ENCODE measurements at places on chromosomes 2 and 18.
A peak's percentile ranks its signal among the peaks of the same experiment; 100 is the strongest.

DNA sequence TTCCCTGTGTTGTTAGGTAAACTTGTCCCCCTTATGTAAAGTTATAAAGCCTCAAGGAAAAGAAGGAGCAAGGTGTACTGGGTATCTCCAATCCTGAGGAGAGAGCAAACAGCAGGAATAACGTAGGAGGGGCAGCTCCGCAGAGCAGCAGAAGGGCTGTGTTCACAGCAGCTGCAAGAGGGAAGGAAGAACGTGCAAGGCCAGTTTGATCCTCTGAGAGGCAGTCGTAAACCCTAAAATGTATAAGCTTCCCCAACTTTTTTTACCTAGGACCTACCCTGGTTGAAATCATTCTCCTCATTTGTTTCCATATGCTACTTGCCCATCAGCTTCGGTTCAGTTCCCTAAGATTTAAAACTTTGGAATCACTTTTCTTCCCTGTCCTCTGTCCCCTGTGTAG lies 51.9 kb upstream of the MAP3K20 start:
- no peak for DNase-seq

DNA sequence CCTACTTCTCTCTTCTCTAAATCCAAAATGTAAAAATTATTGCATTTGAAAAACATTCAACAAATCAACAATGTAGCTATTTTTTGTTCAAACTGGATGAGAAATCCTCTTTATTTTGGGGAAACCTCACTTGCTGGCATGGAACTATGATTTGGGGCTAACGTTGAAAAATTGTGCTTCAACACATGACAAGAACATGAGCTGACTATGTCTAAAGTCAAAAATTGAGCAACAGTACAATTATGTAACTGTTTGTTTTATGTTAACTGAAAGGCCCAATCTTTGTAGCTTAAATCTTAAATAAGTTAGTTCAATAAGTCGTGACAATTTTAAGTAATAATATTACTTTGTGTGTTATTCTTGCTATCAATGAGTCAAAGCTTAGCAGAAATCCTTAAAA lies 67.3 kb downstream of the TMEFF2 start:
- DNase-seq, result no peak

GRCh38 chr2:60627412-60627811 lies 74.0 kb upstream of the BCL11A start:
- DNase-seq, result no peak

DNA sequence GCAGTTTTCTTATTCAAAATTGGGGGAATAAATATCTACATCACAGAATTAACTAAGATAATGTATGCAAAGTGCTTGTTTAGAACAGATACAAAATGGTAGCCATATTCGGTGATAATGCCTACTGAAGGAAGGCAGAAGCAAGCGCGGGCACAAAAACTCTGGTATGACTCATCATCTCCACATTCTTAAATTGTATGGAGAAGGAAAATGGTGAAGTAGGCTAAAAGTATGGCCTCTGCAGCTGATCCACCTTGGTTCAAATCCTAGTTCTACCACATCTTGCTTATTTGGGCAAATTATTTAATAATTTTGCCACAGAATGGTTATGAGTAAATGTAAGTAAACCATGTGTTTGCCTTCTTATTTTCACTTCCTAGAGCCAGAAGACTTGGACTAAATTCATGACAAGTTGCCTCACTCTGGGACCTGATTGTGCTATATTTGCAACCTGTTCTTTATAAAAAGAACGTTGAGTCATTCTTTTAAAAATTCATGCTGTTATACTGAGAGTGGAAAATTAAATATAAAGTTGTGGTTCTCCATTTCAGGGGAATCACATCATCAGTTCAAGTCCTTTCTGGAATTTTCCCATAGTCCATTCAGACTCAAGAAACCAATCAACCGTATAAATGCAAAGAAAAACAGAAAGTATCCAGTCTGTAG lies 9.0 kb upstream of the CDK15 start:
- no peak for DNase-seq

- no peak for DNase-seq
These were observed 170.2 kb downstream of the ZEB2 start for GRCh38 chr2:144349674-144350073.

- no peak for DNase-seq
These were observed 21.5 kb upstream of the CYP1B1 start for GRCh38 chr2:38097258-38097987.

DNA sequence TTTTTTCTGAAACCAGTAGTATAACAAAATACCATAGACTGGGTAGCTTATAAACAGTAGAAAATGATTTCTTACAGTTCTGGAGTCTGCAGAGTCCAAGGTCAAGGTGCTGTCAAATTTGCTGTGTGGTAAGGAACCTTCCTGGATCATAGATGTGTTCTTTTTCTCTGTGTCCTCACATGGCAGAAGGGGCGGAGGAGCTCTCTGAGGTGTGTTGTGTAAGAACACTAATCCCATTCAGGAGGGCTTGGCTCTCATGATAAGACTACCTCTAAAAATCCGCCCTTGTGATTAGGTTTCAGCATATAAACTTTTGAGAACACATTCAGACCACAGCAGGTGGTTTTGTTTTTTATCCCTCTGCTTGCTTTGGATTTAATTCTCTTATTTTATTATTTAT lies 25.7 kb downstream of the ANKRD62 start:
- no peak for DNase-seq

DNA sequence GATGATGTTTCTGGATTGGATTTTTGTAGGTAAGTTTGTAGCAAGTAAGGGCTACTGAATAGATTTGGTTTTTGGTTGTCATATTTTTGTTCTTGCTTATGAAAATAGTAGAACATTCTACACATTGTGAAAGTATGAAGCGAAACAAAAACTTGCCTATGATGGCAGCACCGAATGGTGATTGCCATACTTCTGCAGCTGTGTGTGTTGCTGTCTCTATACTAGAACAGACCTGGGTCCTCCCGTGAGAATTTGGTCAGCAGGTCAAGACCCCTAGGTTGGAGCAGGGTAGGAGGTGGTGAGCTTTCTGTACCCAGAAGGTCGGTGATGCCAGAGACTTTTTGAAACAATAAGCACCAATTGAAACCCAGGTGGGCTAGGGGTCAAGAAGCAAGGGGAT lies 322.6 kb downstream of the PRKCE start:
- DNase-seq, result no peak

DNA sequence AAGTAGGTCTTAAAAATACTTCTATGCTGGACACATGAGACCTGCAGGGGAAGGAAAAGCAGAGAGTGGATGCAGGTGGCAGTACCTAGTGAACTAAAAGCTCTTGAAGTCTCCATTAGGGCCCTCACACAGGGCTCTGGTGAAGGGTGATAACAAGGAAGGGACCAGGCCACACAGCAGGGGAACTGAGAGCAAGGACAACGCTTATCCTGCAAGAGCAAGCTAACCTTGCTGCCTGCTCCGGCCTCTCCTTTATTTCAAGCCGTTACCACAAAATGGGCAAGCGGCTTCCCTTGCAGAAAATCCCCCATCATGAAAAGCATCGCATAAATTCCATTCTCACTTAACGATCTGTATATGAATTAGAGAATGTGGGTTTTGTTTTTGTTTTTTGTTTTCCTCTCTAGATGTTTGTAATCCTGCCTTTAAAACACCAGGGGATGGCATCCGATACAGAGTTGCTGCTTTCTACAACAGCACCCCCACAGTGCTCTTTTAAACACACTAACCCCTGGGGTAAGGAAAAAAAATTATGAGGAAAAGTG lies 64.5 kb downstream of the CACNB4 start:
- no peak for DNase-seq

GRCh38 chr2:11377928-11378545 lies 33.6 kb upstream of the ROCK2 start:
- DNase-seq, result no peak

DNA sequence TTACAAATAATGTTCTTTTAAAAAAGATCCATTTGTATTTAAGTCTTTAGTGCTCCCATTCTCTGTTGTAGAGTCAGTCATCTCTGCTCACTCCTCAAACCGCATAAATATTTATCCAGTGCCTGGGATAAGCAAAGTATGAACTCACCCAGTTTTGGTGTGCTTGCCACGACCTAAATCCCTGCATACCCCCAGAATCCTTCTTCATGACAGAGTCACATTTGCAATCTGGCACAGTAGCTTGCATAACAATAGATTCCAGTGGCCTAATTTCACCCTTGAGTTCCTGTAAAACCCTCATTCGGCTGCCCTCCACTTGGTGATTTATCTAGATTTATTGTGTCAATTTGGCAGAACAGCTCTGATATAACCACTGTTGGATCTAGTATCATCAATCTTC lies 92.9 kb downstream of the DTNA start:
- DNase-seq, result no peak

- DNase-seq, result no peak
These were observed 399.3 kb downstream of the LRATD1 start for GRCh38 chr2:15031745-15032240.

DNA sequence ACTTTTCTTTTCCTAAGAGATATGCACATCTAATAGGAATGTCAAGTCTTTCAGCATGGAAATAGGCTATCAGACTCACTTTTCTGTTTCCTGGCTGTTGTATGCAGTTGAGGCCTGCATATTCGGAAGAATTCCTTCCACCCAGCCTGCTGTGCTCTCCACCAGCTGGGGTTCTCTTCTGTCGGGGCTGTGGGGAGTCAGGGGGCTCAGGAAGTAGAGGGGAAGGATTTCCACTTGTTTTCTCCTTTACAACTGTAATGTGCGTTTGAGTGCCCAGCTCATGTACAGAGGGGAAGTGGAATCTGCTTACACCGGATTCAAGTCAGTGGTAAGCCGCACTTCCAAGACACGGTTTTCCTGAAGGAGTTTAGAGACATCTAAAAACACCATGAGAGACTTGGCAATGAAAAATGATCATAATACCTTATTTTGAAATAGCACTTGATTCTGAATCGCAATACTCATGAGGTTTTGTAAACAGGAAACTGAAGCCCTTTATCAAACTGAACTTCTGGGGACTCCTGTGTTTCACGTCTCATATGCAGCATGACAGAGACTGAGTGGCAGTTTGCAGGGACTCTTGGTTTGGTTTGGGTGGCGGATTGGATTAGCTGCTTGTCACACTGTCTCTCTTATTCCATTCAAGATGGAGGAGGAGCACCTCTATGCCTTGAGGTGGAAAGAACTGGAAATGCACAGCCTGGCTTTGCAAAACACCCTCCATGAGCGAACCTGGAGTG lies 90.4 kb downstream of the MTCL1 start:
- no peak for DNase-seq

DNA sequence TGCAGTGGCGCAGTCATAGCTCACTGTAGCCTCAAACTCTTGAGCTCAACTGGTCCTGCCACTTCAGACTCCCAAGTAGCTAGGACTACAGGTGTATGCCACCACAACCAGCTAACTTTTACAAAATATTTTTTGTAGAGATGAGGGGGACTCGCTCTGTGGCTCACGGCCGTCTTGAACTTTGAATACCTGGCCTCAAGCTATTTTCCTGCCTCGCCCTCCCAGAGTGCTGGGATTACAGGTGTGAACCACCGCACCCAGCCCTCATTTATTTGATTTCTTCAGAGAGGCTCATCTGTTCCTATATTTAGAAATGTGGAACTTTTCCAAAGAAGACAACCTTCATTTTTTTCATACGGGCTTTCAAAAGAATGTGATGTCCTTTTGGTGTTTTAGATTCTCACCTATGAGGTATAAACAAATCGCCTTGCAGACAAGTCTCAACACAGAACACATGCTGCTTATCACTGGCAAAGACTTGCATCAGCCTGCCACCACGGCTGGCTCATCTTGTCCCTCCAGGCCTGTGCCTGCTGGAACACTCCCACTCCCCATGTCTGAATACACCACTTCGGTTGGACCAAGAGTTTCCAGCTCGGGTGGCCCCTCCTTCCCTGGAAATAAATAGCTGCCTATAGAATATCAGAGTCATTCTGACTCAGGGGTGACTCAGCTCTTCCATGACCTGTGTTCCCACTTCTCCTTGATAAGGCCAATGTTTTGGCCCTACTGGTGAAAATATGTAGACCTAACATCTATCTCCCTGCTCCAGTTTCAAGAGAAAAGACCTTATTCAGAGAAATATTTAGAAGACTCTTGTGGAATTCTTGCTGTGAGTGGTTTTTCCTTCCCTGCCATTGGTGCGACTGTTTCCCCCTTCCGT lies 202.6 kb downstream of the TGIF1 start:
- DNase-seq, result peak; percentile 77

GRCh38 chr2:237092920-237093781 lies 7.5 kb downstream of the COPS8 start:
- no peak for DNase-seq

- DNase-seq, result no peak
These were observed 377.4 kb upstream of the DSEL start for GRCh38 chr18:67893916-67894315.

- DNase-seq, result no peak
These were observed 51.9 kb downstream of the LRPPRC start for GRCh38 chr2:43943809-43944452.

DNA sequence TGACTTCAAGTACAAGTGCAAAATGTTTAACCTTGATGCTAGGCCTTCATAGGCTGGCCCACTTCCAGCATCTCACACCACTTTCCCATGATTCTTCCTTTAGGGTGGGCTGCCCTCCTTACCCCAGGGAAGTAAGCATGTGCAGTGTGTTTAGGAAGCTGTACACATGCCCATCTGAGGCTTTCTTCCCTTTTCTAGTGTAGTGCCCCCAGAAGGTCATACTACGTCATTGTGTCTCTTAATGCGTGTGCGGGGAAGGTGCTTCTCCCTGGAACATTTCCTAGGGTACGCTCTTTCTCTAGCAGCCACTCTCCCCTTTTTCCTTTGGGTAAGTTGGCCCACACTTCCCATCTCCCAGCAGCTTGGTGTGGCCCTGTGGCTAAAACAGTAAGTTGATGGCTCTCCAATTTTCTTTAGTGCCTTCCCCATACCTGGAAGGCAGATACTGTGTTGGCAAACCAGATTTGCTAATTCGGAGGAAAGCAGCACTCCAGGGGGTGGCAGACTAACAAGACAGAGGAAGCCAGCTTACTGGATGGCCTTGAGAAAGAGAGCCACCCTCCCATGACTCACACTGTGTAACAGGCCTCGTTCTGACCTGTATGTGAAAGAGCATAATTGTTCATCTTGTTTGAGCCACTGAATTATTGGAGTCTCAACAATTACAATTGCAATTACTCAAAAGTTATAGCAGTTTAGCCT lies 1.1 kb upstream of the SULT6B1 start:
- no peak for DNase-seq

- DNase-seq, result no peak
These were observed 118.9 kb upstream of the FOSL2 start for GRCh38 chr2:28273751-28274150.

- DNase-seq, result no peak
These were observed 750 bp downstream of the NPAS2 start for GRCh38 chr2:100820523-100821254.

- no peak for DNase-seq
These were observed 192.8 kb downstream of the AGPS start for GRCh38 chr2:177585234-177585863.

DNA sequence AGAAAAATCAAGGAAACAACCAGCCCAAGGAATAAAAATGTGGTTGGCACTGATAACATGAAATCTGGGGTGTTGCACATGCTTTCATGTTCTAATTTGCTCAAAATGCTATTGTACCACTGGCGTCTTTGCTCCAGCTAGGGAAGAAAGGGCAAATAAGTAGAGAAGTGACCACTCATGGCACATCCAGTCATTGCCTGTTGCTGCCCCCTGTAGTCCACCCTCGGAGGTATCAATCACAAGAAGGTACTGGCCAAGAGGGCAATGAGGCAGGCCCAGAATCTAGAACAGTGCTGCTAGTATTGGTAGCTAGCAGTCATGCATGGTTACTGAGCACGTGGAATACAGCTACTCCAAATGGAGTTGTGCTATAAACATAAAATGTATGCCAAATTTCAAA lies 213.4 kb downstream of the CDCA7 start:
- no peak for DNase-seq

All from stimulated activated CD4-positive, alpha-beta T cell treated with anti-CD3 and anti-CD28 coated beads, Interleukin-12 subunit alpha, Interleukin-12 subunit beta, amount 100 ng/mL, for 48 hours (primary cell).